ENCODE measurements at places on chromosomes 2 and 18.
A peak's percentile ranks its signal among the peaks of the same experiment; 100 is the strongest.

DNA sequence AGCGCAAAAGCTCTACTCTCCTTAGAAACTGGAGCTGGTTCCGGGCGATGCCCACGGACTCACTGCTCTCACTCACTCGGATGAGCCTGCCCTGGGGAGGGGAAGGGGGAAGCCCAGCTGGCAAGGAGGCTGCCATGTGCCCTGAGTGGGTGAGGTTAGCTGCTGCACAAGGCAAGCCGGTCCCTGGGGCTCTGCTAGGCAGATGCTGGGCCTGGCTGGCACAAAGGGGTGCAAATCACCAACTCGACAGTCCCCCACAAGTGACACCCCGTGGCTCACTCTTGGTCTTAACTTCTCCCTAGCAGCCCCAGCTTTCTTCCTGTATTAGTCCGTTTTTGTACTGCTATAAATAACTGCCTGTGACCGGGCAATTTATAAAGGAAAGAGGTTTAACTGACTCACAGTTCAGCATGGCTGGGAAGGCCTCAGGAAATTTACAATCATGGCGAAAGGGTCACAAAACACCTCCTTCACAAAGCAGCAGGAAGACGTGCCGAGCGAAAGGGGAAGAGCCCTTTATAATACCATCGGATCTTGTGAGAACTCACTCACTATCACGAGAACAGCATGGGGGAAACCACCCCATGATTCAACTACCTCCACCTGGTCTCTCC, 33.2 kb downstream of the ADCY3 start:
- DNase-seq, result no peak

DNA sequence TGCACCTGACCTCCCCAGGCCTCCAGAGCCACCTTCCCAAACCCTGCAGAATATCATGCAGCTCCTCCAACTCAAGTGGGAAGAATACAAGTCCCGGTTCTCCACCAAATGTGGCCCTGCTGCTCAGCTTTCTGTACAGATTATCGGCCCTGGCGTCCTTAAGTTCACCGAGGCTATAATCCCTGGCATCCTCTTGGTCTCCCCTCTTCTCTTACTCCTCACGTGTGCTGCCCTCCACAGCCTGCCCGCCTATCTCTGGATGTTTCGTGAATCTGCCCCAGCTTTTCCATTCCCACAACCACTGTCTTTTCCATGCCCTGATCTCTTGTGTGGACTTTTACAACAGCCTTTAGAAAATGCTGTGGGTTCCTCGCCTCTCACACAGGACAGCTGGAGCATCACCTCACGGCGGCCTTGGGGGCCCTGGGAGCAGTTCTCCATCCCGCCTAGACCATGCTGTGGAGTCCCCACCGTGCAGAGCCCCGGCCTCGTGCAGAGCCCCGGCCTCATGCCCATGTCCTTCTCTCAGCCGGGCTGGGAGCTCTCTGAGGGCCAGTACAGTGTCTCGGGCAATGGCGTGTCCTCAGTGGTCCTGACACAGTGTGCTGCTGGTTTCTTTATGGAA, 170.3 kb upstream of the PXDN start:
- no peak for DNase-seq

GRCh38 chr2:70645733-70646419, 92.2 kb upstream of the TGFA start:
- DNase-seq, result no peak

DNA sequence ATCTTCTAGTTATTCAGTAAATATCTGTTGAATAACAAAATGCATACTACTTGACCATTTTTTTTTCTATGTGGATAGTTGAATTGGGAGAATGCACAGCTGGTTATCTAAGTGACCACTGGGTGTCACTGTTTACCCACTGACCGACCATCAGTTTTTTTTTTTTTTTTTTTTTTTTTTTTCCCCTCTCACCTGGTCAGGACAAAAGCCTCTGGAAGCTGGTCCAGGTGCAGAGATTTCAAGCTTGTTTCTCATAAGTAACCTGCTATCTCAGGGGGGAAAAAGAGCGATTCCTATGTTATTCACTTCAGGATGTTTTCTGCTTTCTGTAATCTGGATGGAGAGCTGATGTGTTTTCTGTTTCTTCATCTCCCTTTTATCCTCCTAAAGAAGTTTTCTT, 256.0 kb downstream of the DCDC2C start:
- no peak for DNase-seq

DNA sequence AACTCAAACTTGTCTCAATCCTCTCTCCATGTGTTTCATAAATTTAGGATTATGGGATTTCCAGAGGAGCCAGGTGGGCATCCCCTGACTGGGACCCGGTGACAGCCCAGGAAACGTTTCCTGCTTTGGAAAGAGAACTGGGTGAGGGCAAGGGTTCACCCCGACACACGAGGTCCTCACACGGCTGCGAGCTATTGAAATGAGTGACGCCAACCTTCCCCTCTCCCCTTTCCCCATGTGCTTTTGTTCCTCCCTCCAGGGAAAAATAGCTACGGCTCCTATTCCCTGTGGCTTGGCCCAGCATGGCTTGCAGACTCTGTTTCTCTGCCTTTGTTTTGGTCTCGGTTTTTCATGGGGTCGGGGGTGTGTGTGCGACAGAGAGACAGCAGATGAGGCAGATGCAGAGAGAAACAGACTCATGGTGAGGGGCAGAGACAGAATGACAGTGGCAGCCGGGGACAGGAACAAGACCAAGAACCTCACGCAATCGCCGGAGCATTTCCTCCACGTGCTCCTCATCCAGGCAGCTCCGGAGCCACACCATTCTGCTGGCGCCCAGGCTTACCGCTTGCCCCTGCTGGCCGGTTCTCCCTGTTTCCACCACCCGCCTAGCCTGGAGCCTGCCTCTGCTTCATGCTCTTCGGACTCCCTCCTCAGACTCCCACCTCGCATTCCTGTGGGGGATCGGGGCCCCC, 238.5 kb downstream of the DYSF start:
- DNase-seq, result no peak

GRCh38 chr2:120558847-120559246, 176.8 kb upstream of the GLI2 start:
- DNase-seq, result no peak

DNA sequence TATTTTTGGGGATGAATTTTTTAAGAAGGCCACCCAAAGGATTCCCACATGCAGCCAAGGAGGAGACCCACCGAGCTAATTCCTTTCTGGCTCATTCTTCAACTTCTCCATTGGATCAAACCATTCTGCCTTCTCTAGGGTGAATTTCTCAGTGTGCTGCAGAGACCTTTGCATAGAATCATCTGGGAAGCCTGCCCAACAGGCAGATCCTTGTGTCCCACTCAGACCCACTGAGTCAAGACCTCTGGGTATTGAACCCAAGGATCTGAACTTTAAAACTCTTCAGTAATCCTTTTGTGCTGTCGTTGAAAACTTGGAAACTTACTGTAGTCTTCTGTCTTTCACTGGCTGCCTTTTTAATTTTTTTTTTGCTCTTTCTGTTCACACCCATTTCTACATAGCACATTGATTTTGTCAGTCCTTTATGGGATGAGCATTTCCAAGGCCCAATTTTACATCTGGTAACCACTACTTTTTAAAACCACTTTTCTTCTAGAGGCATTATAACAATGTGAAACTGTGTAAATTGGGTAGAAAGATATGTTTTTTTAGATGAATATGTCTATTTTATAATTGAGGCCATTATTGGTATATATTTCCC, 120.2 kb downstream of the TSN start:
- DNase-seq, result no peak

DNA sequence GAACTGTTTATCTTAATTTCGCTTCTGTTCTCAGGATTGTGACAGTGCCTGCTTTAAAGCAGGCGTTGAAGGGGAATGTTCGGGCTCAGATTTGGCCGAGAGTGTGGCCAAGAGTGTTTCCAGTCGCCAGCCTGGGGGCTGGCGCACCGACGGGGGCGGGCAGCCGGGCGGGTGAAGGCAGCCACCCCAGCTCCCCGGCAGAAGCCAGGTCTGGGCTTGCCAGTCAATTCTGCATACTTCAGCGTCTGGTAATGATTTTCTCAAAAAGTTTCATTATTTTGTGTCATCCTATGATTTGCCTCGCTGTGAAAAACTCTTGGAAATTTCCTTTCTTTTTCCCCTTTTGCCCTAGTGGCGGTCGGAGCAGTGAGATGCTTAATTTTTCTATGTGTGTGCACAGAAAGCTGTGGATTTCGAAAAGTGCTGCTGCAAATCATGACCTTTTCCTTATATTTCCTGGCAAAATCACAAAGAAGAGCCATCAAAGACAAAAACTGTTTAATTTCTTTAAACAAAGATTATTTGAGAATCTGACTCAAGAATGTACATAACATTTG, 856 bp downstream of the FAM228A start:
- DNase-seq, result no peak

- no peak for DNase-seq
Observed at GRCh38 chr2:150716186-150716585, 228.7 kb upstream of the RND3 start.

DNA sequence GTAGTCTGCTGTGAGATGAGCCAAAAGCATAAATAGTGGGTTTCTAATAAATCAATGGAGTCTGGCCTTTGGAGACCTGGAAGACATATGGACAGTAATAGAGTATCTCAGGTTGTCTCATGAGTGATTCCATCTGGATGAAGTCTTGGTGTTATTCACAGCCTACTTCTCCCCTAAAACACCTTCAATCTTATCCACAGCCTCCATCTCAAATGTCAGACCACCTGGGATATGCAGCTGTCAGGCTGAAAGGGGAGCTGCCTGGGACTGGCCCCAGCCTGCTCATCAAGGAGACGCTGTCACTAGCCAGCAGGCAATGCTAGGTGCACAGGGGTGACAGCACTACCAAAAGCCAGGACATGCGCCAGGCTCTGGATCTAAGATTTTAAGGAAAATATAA, 684.0 kb upstream of the ZEB2 start:
- no peak for DNase-seq

- DNase-seq, result no peak
Observed at GRCh38 chr18:40866968-40867367, 1088.1 kb upstream of the PIK3C3 start.

- peak; percentile 46 for DNase-seq
Observed at GRCh38 chr2:52794581-52794980, 973.0 kb upstream of the CHAC2 start.

DNA sequence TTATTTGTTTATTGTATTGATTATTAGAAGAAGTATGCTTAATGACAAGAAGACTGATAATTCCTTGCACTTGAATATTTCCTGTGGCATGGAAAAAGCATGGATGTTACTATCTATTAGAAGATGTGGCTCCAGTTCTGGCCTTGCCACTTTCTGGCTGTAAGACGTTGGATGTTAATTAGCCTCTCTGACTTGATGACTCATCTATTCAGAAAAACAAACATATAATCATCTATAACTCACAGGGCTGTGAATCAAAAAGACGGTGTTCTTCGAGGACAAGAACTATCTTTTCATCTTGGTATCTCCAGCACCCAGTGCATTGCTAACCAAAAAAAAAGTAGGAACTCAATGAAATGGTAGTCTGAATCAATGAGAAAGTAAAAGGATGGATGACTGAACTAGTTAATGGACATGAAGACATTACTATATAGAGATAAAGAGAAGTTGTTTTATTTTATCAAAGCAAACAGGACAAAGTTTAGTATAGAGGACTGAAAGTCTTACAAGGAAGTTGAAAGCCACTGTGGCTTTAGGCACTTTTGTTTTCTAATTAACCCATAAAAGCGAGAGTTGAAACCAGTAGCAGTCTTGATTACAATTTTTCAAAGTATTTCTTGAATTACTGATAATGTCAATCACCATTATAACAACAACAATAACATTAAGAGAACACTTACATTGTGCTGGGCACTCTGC, 145.3 kb downstream of the RND3 start:
- no peak for DNase-seq

- no peak for DNase-seq
Observed at GRCh38 chr2:130922417-130922816, 85.7 kb downstream of the ARHGEF4 start.

DNA sequence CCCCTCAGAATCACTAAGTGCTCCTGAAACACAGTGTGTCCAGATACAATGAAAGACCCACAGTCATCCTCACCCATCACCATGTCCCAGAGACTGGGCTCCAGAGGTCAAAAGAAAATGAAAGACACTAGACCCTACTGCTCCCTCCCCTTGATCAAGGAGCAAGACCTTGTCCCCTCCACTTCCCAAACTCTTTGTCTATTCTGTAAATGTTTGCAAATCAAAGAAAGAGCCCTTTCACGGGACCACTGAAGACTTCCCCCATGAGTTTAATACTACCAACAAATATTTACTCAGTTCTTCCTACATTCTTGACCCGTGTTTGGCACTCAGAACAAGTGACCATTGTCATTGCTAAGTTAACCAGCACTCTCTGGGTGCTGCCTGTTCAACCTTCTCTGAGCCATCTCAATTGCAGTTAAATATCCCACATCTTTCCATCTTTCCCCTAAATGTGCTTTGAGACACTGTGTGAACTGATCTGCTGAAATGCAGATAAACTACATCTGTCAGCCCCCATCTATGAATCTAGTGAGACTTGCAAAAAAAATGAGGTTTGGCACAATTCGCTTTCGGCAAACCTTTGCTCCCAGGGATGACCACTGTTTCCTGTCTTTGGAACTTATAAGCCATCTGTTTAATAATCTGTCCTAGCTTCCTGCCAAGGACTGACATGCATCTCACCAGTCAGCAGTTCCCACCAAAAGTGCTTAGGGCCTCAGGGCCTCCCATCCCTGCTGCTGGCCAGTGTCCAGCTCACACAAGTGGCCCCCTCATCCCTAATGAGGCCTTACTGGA, 170.3 kb downstream of the GFPT1 start:
- peak; percentile 70 for DNase-seq

DNA sequence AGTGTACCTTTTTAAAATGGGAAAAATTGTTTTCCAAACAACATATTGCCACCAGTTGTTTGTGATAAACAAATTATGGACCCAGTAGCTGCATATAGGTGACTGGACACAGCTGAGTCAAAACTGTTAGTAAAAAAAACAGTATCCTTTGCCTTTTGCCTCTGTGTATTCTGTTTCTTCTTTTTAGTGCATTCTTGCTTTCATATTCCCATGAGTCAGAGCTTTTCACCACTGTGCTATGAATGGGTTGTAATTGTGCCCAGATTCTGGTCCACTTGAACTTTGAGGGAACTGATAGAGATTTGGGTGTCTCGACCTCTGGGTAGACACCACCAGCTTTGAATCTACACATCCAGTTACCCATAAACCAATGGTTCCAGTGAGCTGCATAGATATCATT, 1441.9 kb upstream of the ZEB2 start:
- no peak for DNase-seq

GRCh38 chr2:96329456-96329855, 4.3 kb downstream of the ITPRIPL1 start:
- no peak for DNase-seq

DNA sequence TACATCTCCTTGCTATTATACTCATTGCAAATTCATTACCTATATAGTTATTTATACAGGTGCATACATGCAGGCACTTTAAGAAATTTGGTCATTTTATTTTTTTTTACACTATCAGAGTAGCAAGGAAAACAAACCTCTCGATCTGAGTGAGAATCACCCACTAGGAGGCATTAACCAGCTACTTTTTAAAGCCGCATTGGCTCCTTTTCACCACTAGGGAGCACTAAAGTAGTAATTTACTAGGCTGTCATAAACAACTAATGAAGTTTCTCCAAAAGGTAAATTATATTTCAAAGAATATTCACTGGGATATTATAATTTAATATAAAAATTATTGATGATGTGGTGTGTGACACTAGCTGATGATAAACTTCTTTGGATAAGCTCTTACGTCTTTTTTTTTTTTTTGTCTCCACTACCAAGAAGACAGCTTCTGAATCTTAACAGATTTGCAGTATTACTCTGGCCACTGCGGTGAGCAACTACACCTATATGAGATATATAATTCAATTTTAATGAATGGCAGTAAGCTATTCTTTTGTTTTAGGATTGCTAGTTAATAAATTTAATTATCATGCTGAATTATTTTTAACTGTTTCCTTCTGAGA, 101.9 kb downstream of the NOL4 start:
- DNase-seq, result no peak
